ENCODE measurements at places on chromosomes 6 and 20.

- no peak for DNase-seq
Measured at GRCh38 chr20:23251779-23252178, 98.8 kb upstream of the NXT1 start.

- no peak for DNase-seq
Measured at GRCh38 chr20:23203951-23204730, 118.0 kb upstream of the CD93 start.

DNA sequence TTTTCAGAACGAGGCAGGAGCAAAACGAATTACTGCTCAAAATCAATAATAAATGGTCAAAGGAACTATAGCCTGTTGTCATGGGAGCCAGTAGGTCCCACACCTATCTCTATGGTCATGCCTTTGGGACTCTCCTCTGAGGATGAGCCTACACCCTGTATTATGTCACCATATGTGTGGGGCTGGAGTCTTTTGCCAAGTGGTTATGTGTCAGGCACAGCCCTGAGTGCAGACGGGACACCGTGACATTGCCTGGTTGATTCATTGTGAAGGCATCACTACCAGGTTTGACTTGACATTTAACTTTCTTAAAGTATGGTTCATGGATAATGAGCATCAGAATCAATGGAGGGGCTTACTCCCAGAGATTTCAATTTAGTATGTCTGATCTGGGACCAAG, 23.6 kb downstream of the BMP6 start:
- no peak for DNase-seq

DNA sequence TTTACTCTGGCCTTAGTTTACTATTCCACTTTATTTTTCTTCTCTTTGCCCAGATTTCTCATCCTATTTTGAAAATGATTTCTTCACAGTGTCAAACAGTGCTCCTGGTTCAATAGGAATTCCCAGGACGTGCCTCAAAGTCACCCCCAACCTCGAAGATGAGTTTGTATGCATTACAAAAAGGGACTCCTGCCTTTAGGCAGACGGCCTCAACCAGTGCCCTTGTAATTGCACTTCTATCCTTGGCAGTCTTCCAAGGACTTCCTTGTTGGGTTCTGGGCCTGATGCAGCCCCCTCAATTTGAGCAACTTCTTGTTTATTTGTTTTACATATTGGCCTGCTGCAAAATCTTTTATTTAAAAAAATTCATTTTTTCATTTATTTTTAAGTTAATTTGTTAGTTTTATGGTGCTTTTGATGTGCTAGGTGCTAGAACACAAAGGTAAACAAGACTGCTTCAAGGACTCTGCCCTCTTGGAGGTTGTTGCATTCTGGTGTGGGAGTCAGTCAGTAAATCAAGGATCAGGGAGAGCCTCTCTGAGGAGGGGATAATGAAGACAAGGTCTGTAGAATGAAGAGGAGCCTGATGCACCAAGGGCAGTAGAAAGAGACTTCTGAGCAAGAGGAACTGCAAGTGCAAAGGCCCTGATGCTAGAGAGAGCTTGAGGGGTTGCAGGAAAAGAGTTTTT, 181.5 kb upstream of the LAMP5 start:
- DNase-seq, result no peak

DNA sequence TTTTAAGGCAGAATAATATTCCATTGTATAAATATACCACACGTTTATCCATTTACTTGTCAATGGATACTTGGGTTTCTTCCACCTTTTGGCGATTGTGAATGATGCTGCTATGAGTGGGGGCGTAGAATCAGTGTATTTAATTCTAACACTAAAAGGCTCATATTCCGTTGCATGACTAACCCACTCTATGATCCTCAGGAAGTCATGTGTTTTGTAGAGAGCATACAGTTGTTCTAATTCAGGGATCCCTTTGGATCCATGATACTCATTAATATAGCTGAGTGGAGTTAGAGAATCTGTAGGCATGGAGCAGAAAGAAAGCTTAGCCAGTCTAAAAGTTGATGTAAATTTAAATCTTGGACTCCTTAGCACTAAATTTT, 74.2 kb upstream of the TMEM170B start:
- no peak for DNase-seq

DNA sequence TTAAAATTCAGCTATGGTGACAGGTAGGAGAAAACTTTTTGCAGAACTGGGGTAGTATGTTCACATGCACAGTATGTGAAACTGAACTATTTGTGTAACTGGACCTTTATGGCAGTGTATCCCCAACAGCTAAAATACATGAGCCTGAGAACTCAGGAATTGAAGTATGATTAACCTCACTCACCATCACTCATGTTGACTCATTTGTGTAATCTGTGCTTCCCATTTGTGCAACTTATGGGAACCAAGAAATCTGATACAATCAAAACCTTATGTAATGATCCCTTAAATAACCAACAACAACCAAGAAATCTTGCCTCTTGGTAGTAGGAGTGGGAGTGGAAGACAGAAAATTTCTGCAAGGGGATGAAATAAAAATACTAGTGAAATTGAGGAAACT, 674.9 kb downstream of the HDGFL1 start:
- no peak for DNase-seq

GRCh38 chr6:14953836-14954235, 292.0 kb upstream of the JARID2 start:
- no peak for DNase-seq

DNA sequence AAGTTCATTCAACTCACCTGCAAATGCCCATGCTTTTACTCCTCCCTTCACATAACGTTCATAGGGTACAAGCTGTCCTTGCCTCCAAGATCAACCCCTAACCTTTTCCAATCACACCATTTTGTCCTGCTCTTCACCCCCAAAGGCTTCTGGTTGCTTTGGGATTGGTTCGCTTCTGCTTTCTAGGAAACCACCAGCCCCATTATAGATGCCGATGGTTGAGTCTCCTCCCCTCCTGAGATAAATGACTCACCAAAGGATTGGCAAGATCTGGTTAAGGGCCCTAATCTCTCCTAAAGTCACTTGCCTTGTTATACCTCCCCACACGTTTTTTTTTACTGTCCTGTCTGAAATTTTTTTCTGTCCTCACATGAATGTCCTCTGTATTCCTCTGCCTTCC, 311.4 kb downstream of the HACE1 start:
- no peak for DNase-seq

DNA sequence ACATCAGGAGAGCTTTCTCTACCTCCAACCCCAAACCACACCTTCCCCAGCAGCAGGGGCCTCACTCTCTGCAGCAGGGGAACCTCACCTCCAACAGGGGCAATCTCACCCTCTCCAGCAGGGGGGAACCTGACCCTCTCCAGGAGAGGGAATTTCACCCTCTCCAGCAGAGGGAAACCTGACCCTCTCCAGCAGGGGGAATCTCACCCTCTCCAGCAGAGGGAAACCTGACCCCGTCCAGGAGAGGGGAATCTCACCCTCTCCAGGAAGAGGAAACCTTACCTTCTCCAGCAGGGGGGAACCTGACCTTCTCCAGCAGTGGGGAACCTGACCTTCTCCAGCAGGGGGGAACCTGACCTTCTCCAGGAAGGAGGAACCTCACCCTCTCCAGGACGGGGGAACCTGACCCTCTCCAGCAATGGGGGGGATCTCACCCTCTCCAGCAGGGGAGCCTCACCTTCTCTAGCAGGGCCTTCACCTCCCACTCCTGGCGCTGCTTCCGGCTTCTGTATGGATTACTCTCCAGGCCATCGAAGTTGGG, 3.1 kb downstream of the B3GALT4 start:
- no peak for DNase-seq

DNA sequence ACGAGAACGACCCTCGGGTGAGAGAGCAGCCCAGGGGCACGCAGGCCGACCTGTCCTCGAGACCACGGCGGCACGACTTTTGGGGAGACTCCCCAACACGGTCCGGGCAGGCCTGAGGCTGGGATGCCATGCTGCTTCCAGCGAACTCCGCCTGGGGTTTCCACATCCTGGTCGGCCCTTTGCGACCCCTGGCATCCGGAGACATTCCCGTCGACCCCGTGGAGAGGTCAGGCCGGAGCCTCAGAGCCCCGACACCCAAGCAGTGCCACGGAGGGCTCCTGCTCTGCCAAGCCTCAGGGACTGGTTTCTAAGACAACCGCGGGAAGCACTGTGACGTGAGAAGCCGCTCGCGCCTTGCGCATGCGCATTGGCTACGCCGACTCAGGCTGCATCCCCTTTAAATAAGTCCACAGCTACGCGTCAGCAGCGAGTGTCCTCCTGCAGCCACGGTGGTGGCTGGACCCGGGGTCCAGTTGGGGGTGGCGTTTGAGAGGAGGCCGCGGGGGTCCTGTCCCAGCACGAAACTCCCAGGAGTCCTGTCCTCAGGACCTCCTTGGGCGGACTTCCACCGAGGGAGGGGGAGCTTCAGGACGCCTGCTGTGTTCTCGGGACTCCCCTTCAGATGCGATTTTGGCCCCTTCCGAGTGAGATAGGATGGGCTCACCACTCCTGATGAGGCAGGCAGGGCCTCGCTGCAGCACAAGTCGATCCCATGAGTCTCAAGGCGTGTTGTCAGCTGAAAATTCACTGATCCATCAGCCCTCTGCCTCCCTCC, 1089.3 kb upstream of the DEFB115 start:
- DNase-seq, result no peak

- no peak for DNase-seq
Measured at GRCh38 chr20:35004051-35004725, 48.5 kb downstream of the MYH7B start.

GRCh38 chr6:106702451-106703110, 73.2 kb downstream of the QRSL1 start:
- no peak for DNase-seq

- no peak for DNase-seq
Measured at GRCh38 chr6:127879685-127880084, 21.2 kb downstream of the THEMIS start.

- DNase-seq, result no peak
Measured at GRCh38 chr6:148972481-148972880, 225.7 kb downstream of the UST start.

- DNase-seq, result no peak
Measured at GRCh38 chr20:25058847-25059810, 1.2 kb upstream of the ACSS1 start.

DNA sequence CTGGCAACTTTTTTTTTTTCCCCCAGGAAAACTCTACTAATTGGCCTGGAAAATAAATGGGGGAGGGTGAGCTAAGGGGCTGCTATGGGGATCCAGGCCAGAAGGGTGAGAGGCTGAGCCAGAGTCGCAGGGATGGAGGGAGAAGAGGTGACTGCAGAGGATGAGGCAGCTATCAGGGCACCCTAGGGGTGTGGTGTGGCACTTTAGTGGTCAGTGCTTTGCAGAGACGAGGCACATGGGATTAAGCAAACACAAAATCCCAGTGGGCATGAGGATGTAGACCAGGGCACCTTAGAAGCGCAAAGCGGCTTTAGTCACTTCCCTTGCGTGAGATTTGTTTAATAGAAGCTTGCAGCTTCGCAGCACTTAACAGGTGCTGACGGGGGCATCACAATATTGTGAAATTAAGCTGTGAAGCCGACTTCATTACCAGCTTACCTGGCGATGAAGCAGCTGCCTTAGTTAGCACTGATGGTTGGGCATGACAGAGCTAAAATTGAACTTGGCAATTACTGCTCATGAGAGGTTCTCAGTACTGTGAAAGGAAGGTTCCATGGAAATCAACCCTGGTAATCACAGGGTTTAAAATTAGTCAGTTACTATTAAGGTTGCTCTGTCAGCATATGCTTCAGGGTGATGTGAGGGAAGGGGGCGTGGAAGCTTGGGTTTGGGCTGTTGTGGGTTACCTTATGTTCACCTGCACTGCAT, 26.0 kb downstream of the TOX2 start:
- no peak for DNase-seq

DNA sequence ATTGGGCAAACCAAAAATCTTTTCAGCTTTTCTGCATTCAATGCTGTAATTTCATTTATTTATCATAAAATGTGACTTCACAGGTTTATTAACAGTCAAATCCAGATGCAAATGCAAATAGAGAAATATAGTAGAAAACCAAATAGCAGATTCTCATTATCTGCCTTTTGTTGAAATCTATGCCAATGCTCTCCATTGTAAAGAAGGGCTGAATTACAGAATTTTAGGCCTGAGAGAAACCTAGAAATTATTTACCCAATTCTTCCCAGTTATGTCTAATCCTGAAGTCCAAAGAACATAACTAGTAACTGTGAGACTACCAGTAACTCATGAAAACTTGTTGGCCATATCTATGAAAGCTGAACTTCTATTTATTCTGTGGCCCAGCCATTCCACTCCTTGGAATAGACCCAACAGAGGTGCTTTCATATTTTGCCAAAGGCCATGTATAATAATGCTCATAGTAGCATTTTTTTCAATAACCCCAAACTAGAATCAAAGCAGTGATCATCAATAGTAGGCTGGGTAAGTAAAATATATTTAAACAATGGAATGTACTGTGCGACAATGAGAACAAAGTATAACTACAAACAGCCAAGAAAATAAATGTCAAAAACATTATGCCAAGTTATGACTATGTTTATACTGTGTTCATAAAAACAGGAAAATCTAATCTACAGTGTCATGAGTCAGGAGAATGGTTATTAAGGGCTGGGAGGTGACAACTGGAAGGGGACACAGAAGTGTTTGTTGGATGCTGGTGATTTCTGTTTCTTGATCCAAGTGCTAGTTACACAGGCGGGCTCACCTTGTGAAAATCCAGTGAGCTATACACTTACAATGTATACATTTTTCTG, 183.8 kb downstream of the HS3ST5 start:
- DNase-seq, result no peak

GRCh38 chr6:34771727-34772126, 14.4 kb downstream of the SNRPC start:
- no peak for DNase-seq

DNA sequence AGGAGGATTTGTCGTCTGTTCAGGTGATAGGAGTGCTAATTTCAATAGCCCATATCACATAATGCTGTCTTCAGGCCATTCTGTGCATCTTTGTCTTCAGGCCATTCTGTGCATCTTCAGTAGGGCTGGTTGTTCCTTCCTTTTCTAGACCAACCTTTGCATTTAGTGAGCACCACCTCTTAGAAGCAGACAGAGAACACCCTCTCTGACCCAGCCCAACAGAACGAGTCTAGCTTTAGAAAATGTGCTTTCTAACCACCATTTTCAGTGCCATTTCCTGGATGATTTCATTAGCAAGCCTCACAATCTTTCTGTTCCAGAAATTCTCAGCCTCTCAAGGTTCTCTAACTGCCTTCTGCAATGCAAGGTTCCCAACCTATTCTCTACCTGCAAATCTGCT, 215.3 kb upstream of the KCNQ5 start:
- no peak for DNase-seq

DNA sequence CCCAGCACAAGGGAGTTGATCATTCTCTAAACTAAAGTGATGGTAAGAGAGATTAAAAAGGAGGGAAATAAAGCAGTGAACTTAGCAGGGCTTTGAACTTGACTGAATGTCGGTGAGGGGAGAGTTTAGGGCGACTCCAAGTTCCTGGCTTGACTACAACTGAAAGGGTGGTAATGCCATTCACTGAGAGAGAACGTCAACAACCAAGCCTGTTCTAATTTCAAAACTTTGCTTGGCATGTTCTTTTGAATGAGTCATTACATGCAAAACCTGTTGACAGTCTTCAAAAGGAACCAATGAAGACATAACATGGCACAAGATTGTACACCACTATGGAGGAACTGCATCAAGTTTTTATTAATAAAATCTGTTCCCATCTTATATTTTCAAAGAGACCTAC, 10.3 kb upstream of the MYB start:
- DNase-seq, result no peak

GRCh38 chr20:62159839-62160238, 16.3 kb downstream of the SS18L1 start:
- DNase-seq, result no peak

Measured in cortex of kidney (tissue), 1 donor.